A549 treated with GW870086 at 1 μM for 4 hours (cell line): ENCODE measurements at places on chromosomes 4 and X. TPM values are rescaled to one million over a fixed set of nuclear protein-coding genes. Genes with fewer than 3 reads are reported as not detected.

The HPGD gene
- total RNA-seq, result 64.2 to 73.3 TPM (median 70.6 TPM) in 5 replicates

The ASB12 gene
- total RNA-seq, result not detected in 5 replicates

The OTC gene
- total RNA-seq, result not detected in 5 replicates

The MAGEA2 gene
- total RNA-seq, result 0.16 to 0.24 TPM in 2 of 5 replicates, not detected in the others

The SMIM43 gene
- 0.23 to 0.49 TPM (median 0.28 TPM) in 5 replicates for total RNA-seq

The TLR6 gene
- total RNA-seq, result 1.8 to 3.3 TPM (median 2.7 TPM) in 5 replicates

The SORCS2 gene
- total RNA-seq, result 2.5 to 5.0 TPM (median 4.7 TPM) in 5 replicates

The CT83 gene
- total RNA-seq, result not detected in 5 replicates
